ENCODE measurements at places on chromosomes 2 and 18.
A peak's percentile ranks its signal among the peaks of the same experiment; 100 is the strongest.

GRCh38 chr18:79384834-79385233, 10.9 kb upstream of the NFATC1 start:
- no peak for DNase-seq

DNA sequence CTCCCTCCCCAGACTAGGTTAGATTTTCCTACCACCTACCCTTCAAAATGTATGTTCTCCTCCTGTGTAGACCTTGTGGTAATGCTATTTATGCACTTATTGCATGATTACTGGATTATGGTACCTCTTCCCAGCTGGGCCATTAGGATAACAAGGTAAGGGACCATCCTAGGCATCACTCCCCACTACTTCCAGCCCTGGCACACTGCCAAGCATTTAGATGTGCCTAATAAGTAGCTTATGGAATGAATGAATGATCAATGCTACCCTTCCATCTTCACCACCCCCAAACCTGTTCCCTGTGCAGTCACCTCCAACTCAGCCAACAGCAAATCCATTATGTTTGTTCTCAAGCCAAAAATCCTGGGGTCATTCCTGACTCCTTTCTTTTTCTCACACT, 93.4 kb downstream of the C1QL2 start:
- no peak for DNase-seq

- no peak for DNase-seq
Observed at GRCh38 chr2:1656961-1657841, 87.1 kb downstream of the PXDN start.

GRCh38 chr2:10331027-10331701, 28.5 kb downstream of the HPCAL1 start:
- DNase-seq = peak; percentile 75

GRCh38 chr2:45889620-45890370, 238.3 kb downstream of the PRKCE start:
- no peak for DNase-seq

DNA sequence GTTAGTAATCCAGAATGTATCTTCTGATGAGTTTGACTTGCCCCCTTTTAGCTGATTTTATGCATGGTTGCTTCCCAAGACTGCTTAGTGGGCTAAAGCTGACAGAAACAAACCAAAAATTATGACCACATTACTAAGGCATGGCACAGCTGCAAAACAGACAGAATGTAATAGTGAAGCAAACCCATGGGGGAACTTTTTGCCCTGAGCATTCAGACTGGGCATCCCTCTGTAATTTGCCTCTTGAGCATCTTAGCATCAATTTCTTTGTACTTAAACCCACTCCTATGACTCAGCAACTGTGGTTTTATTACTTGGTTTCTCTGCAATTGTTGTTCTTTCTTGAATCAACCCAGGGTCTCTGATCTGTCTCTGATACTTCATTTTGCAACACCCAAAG, 487.3 kb upstream of the DCC start:
- no peak for DNase-seq

DNA sequence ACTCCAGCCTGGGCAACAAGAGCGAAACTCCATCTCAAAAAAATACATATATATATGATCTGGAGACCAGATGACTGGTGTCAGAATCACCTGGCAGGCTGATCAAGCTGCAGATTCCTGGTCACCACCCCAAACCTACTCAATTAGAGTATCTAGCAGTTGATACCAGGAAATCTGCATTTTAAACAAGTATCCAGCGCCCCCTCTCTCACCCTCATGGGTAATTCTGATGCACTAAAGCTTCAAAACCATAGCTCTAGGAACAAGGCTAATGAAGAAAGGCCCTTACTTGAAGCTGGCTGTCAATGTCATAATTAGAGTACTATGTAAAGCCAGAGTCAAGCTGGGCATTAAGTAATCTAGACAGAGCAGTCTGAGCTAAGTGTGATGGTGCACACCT, 25.0 kb upstream of the PCBP1 start:
- no peak for DNase-seq

DNA sequence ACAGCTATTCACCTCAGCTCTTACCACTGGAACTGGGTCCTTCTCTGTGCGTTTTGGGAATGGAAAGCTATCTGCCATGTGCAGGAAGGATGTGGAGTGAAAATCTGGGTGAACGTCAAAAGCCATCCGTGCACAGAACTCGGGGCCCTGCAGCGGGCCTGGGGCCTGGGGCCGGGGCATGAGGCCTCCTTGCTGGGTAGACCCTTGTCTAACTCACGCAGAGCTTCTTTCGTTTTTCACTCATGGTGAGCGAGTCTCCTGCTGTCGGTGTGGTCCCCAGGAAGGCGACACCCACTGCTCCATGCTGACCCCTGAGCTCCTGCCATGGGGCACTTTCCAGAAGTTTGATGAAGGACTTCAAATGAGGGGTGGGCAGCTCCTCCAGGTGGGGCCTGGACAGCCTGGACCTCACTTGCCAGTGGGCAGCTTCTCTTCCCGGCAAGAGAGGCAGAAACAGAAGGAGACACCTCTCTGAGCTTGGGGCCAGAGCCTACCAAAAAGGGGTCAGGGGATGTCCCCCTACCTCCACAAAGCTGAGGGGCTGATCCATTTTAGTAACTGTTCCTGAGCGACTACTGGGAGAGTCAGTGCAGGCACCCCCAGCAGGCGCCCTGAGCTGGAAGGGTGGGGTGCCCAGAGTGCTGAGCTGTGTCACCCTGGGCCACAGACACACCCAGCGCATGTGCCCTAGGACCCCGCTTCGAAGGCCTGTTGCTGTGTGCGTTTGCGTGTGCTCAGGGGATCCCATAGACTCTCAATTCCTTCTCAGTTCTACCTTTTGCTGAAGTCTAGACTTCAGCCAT, 117.7 kb upstream of the HDAC4 start:
- DNase-seq = no peak

GRCh38 chr2:63124850-63125249, 74.2 kb downstream of the OTX1 start:
- no peak for DNase-seq

DNA sequence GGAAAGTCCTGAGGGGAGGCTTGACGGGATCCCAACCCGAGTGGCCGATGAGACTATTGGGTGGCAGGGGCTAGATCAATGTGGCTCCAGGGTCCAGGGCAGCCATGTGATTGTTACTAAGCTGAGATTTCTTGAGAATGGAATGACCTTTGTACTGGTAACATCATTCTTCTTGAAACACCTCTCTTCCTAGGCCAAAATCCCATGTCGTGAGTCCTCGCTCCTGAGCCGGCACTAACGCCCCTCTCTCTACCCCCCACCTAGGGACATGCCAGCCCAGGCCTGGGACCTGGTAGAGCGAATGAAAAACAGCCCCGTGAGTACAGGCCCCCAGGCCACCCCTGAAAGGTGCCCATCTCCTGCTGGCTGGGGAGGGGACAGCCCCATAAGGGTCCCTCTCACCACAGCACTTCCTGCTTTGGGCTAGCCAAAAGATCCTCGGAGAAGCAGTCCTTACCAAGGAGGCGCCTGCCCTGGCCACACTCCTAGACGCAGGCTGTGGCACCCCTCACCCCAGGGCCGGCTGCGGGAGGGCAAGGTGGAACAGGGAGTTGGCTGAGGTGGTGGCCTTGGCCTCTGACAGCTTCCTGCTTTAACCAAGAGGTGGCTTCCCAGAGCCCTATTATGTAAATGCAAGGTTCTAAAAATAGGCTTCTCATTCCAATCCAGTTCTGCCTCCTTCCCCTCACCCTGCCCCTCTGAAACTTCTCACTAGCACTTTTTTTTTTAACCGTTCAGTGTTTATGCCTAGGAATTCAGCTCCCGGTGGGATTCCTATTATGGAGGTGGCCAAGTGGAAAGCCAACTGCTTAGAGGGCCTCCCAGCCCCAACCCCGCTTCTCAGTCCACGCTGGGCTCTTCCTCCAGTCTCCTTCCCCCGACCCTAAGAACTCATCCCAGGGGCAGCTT, 126.6 kb upstream of the PPP1CB start:
- peak; percentile 42 for DNase-seq

GRCh38 chr2:224248944-224249371, 152.9 kb downstream of the FAM124B start:
- no peak for DNase-seq

DNA sequence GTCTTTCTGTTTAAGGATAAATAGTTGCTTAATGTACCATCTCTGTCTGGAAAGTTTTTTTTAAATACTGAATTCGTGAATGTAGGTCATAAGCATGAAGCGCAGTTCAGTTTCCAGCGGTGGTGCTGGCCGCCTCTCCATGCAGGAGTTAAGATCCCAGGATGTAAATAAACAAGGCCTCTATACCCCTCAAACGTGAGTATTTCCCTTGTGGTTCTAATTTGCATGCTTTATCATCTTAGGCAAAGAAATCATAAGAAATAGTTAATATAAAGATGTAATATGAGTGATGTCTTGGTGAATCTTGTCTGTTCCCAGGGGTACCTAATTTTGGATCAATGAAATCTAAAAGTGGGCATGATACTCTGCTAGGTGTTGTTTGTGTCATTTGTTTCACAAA, 1.5 kb downstream of the NDC80 start:
- no peak for DNase-seq

DNA sequence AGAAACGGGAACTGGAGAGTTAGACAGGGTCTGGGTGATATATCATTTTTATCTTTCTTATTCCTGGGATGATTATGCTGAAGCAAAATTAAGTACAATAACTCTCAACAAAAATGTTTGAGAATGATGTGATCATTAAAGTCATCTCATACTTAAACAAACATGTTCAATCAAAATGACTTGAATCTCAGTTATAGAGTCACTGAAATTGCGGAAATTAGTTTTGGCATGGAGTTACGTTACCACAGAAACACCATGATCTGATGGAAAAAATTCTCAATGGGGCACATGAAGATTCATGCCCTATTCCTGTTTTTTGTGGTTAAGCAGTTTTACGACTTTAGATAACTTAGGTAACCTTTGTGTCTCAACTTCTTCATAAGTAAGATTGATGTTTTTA, 757.7 kb downstream of the EPHA4 start:
- DNase-seq = no peak

DNA sequence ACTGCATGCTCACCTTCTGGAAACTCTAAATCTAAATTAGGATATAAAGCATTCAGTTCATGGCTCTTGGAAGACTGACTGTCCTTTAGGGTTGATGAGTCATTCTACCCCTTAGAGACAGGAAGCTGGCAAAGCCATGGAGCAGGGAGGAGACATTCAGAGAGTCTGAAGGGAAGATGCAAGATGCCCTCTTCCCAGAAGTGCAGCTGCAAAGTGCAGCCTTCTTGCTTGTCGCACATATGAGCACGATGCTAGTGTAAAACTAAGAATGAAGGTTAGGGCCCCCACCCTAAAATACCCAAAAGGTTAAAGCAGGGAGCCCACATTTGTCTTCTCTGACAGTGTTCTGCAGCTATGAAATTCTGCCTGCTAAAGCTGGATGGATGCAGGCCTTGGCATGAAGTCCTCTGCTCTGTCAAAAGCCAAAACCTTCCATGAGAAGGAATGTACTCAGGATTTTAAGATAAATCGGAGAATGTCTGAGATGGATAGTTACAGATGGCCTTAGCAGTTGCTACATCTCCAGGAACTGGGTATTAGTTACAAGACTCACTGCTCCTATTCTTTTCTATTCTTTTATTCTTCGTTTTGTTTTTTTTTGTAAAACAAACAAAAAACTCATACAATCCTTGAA, 89.7 kb downstream of the POLE4 start:
- no peak for DNase-seq

DNA sequence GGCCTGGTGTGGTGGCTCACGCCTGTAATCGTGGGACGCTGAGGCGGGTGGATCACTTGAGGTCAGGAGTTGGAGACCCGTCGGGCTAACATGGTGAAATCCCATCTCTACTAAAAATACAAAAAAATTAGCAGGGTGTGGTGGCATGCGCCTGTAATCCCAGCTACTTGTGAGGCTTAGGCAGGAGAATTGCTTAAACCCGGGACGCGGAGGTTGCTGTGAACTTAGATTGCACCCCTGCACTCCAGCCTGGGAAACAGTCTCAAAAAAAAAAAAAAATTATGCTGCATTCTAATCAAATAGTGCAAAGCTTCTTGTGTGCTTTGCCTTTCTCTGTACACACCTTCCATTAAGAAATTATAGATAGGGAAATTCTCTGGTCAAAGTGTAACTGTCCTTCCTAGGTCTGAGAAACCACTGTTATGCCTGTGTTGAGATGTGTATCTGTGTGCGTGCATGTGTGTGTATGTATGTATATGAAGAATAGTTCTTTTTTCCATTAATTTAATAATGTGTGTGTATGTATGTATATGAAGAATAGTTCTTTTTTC, 2.5 kb downstream of the CD28 start:
- no peak for DNase-seq

GRCh38 chr2:202039278-202040078, 5.8 kb downstream of the FZD7 start:
- no peak for DNase-seq

DNA sequence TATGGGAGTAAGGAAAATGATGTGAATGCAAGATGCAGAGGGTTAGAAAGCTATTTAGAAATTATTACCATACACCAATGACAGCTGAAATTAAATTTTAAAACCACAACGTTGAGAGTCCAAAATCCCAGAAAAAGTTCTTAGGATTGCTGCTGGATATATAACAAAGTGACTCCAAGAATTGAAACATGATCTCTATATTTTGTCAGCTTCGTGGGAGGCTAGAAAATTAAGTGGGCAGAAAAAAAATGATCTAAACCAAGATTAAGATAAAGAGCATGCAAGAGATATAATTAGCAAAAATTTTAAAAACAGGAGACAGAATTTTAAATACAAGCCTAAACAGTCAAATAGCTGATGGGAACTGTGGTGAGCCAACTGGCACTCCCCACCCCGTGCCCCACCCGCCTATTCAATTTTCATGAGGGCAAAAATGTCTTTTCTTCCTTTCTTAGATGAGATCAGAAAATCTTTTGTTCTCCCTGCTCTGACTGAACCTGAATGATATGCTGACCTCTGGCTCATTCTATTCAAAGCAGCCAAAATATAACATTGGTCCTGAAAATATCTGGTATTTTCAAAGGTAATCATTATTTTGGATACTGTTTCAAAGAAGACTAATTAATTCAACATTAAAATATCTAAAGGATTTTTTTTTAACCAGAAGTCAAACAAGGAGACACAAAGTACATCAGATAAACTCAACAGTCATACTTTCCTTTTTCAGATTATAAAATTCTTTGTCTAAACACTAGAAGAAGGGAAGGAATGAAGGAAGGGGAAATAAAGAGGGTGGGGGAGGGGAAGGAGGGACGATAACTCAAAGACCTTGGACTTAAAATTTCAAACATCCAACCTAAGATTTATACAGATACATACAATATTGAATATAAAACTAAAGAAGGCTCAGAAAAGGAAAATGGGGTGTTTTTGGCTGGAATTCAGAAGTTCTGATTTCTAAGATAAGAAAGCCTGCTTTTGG, 12.2 kb downstream of the KANSL3 start:
- no peak for DNase-seq

DNA sequence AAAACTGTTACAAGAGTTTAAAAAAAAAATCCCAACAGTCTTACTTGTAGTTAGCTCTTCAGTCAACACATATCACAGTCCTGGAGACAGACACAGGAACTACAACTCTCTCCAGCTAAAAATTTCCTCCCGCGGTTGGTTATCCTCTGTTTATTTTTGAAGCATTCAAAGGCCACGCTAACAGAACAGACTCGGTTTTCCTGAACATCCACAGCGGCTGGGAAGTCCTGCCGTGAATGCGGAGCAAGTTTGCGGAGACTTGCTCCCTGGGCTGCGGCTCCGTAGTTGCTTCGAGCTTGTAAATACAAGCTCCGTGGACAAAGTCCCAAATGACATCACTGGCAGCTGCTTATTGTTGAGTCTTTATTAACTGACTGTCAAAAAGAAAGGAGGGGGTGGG, at the start of gene NCKAP5:
NCKAP5 (minus strand) TSS at position 292 of the 400 bp plus-strand sequence. CDS start 50,937 bp downstream, outside the sequence.
- no peak for DNase-seq
